CD4-positive, alpha-beta T cell treated with Interleukin-15 for 4 hours (primary cell): ENCODE measurements at places on chromosomes 1 and 21.

- DNase-seq: no peak
Observed at GRCh38 chr1:17802164-17802563, 47.0 kb downstream of the ACTL8 start.

DNA sequence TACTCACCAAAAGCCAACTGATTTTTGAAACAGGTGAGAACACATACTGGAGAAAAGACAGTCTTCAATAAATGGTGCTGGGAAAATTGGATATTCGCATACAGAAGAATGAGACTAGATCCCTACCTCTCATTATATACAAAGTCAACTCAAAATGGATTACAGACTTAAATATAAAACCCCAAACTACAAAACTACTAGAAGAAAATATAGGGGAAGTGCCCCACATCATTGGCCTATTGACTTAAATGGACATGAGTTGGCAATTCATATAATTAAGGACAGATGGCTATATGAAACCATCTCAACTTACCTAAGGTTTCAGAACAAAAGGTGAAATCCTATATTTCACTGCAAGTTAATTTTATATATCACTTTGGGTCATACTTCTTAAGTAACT is 60.1 kb downstream of the C4BPA start:
- no peak for DNase-seq

GRCh38 chr1:188425687-188426086 is 1596.9 kb downstream of the PLA2G4A start:
- no peak for DNase-seq

GRCh38 chr1:181789395-181789794 is 272.1 kb downstream of the ZNF648 start:
- no peak for DNase-seq

- DNase-seq: no peak
Observed at GRCh38 chr1:51321924-51322280, 8.5 kb downstream of the TTC39A start.

DNA sequence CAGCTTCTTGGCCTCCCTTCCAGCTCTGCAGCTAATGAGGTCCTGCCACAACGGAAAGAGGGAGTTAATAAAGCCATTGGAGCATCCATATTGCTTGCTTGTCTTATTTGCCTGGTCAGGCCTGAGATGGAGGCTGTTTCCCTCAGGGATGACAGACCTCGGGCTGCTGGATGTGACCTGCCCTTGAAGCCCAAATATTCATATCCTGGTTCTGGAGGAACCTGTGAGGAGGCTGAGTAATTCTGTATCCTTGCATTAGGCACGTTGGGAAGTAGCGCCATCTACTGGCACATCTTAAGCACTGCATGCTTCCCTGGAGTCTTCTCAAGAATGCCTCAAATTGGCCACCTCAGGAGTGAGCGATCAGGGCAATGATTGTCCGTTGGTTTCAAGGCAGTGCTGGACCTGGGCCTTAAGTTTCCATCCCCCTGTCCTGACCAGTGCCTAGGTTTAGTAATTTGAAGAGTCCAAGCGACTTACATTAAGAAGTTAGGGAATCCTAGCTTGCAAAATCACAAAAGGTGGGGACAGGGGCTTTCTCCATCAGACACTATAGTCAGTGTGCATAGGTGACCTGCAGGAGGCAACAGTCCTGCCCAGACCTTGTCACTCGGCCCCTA is 13.8 kb upstream of the NASP start:
- peak; percentile 79 for DNase-seq
